ENCODE measurements at places on chromosomes 6 and 20.
A peak's percentile ranks its signal among the peaks of the same experiment; 100 is the strongest.

- DNase-seq: no peak
Observed at GRCh38 chr20:61347443-61347842, 95.4 kb downstream of the CDH4 start.

- DNase-seq: no peak
Observed at GRCh38 chr6:142950291-142950690, 5.3 kb upstream of the HIVEP2 start.

GRCh38 chr20:5835321-5835821 is 85.2 kb downstream of the SHLD1 start:
- no peak for DNase-seq

- DNase-seq: no peak
Observed at GRCh38 chr20:48015141-48015910, 230.0 kb upstream of the SULF2 start.

- DNase-seq: peak; percentile 54
Observed at GRCh38 chr6:1477432-1478090, 88.2 kb downstream of the FOXF2 start.

- DNase-seq: no peak
Observed at GRCh38 chr20:25353353-25353746, 37.3 kb downstream of the ABHD12 start.

DNA sequence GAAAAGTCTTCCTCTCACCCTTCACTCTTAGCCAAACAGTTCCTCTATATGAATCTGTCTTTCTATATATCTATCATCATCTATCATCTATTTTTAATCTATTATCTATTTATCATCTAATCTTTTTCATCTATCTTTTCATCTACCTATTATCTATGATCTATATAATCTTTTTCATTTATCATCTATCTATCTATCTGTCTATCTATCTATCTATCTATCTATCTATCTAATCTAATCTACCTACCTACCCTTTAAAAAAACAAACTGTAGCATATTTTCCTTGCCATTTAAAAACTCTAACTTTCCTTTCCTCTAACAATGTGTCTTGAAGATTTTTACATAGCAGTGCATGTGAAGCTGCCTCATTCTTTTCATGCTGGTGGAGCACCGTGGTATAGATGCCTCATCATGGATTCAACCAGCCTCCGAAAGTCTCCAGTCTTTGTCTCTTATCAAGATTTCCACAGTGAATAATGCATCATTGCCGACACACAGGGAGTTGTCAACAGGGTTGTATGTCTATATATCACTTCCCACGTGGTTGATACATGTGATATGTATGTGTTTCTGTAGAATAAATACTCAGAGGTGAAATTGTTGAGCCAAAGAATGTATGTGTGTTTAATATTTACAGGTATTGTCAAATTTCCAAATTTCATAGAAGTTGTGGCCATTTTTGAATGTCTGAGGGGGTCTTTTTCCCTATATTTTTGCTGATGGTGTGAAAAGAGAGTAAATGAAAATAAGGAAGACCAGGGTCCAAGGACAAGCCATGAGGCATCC is 51.3 kb downstream of the VEGFA start:
- DNase-seq: no peak

DNA sequence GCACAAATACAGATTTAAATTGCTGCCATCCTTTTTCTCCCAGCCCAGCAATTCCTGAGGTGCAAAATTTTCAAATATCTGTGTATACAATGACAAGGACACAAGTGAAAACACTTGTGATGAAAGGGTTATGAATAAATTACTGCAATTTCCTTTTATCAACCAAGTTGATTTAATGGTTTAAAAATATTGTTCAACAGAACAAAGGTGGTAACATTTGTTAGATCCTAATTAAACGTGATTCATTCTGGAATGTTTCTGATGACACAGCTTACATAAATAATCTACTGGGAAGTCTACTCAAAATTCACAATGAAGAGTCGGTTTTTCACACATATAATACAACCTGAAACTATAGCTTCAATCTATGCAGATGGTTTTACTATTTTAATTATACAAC is 17.1 kb downstream of the B4GALT5 start:
- no peak for DNase-seq

DNA sequence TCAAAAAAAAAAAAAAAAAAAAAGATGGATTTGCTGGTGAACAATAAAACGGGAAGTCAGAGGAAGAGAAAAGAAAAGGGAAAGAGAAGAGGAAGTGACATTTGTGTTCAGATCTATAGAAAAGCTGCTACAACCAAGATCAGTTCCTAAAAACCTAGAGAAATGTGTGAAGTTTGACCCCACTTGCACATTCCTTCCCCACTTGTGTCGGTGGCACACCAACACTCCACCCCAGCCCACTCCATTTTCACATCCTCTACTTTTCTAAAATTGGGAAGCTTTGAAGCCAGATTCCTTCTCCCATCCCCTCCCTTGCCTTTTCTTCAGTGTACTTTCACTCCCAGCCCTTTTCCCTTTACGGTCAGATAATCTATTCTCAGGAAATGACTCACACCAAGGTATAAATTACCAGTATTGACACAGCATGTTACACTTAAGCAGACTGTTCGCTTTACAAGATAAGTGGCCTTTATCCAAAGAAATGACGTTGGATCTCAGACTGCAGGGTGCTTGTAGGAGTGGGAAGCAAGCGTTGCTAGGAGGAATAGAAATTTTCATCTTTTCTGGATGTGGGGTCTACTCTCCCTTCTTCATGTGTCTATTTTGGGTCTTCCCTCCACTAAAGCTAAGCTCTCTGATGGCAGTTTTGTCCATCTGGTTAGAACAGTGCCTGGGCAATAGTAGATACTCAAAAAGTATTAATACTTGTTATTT is 92.5 kb upstream of the ADGRF1 start:
- DNase-seq: peak; percentile 66
